Activated CD8-positive, alpha-beta memory T cell treated with anti-CD3 and anti-CD28 coated beads for 24 hours (primary cell): ENCODE measurements at places on chromosomes 4 and X.

DNA sequence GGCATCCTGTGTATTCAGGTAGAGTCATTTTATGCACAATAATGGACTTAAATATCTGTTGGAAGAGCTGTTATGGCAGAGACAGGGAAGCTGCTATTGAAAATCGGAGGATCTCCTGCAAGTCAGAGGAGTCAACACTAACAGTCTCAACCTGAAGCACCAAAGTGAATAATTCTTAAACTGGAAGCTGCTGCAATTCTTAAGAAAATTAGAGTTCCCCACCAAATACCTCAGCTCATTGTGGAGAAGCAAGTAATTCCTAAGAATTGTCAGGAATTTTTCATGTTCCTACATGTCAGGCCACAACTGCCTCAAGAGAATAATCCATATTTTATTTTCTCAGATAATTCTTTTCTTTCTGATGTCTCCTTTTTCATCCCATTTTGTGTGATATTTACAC is 892.6 kb upstream of the LCORL start:
- no peak for DNase-seq

- DNase-seq = no peak
These were observed 148.2 kb upstream of the FAT1 start for GRCh38 chr4:186871856-186872255.

GRCh38 chrX:68895341-68895755 is 66.5 kb downstream of the EFNB1 start:
- peak; percentile 59 for DNase-seq

DNA sequence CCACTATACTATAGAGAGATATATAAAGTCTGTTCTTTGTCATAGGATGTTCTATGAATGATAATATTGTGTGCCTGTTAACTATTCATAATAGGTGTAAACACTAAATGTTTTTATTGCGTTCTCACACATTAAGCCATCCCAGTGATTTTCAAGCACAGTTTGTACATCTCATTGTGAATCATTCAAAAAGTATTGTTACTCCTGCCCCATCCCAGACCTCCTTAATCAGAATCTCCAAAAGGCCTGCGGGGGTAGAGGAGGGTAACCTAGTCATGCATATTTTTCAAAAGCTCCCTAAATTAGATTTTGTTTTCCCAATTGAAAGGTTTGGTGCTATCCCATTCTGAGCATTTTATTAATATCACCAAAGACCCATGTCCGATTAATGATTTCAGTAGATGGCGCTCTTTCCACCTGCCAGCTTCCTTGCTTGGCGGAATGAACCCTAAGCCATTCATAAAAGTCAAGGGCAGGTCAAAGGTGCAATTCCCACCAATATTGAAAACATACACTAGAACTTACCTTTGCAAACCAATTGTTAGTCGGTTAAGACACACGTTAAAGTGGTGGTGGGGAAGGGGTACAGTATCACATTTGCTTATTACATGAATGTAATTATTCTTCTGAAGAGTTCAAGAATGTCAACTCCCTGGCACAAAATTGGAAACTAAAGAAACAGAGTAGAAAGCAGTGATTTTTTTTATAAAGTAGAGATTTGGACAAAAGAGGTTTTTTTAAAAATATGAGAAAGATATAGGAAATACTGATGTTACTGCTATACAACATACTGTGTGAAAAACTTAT is 5.8 kb upstream of the TET2 start:
- peak; percentile 60 for DNase-seq

DNA sequence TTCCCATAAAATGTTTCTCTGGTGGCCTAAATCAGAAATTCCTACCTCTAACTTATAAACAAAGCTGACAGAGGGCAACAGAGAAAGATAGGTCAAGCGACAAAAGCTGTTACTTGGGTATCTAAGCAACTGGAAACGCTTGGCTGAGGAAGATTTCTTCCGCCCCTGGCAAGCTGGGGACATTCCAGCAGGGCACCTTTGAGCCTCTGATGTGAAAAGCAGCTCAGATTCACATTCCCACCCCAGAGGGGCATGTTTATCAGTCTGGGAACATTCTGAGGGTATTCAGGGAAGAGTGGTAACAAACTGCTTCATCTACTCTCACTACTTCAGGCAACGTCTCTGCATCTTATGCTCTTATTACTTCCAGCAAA is 3.5 kb upstream of the CDS1 start:
- DNase-seq = no peak

- no peak for DNase-seq
These were observed 212.3 kb upstream of the BCOR start for GRCh38 chrX:40310016-40310415.

DNA sequence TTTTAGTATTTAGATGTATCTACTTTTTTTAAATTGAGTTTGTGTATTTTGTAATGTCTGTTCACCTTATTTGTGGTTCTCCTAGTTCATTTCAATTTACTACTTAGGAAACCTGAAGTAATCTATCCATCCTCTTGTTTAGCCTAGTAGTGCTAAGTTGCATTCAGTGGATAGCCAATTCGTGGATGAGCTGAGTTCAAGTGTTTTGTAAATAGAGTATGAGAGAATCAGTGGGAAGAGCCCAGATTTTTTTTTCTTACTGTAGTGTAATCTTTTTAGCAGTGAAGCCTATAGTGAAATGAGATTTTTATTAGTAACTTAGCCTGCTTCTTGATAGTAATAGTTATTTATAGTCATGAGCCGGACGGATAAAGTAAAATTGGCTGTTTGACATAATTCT is 21.7 kb downstream of the STAG2 start:
- DNase-seq = no peak

DNA sequence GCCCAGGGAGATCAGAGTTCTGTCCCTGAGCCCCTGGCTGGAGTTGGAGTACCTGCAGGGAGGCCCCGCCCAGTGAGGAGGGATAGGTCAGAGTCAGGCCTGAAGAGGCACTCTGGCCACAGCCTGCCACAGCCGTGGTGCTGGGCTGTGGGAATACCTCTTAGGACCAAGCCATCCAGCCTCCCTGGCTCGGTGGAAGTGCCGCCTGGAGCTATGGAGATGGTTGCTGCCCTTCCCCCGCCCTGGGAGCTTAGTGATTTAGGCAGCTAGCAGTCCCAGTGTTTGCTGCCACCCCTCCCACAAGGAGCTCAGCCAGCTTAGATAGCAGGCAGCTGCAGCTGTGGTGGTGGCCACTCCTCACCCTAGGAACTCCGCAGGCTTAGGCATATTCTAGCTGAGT is 446.3 kb upstream of the GNPDA2 start:
- no peak for DNase-seq

DNA sequence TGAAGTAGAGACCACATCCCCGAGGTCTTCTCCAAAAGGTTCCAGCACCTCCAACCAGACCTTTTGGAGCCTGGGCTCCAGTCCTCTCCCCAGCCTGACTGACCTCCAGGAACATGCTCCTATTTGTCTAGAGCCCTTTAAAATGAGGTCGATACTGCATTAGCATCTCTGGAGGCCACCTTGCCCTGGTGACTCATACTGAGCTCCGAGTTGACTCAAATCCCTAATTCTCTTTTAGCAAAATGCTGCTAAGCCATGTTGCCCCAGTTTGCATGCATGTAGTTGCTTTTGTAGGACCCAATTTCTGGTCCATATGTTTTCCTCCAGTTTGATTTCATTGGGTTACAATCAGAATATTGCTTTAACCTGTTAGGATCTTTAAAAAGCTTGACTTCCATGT is 43.5 kb upstream of the CITED1 start:
- no peak for DNase-seq

- DNase-seq = no peak
These were observed 14.3 kb downstream of the ABLIM2 start for GRCh38 chr4:8144359-8144758.

GRCh38 chrX:151977923-151978322 is 3.4 kb upstream of the GABRE start:
- DNase-seq = no peak

DNA sequence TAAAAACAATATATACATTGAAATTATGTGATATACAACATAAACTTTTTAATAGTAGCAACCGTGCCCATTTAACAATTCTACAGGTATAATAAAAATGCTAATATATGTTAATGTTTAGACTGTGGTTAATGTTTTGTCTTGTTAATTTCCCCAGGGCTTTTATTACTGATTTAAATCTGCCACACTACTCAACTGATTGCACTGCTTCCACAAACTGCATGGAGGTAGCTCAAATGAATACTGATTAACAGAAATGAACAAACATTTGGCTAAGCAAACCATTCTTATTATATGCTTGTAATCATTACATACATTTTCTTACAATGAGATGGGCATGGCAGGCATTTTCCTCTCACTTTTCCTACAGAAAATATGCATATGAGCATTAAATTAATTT is 275.9 kb downstream of the GPC3 start:
- no peak for DNase-seq

DNA sequence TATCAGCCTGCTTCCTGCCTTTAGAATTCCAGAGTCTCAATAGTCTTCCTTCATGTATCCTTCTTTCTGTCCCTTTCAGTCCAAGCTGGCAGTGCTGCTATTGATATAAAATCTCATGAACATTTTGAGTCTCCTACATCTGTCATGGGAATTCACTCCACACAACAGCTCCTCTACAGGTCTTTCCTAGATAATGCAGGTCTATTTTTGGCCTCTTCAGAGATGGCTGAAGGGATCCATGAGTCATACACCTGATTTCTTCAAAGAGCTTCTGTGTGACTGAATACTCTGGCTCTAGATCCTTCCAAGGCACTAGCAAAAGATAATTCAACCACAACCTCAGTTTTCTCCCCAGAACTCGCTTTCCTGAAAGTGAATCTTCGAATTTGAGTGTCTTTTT is 115.4 kb downstream of the STPG2 start:
- no peak for DNase-seq

DNA sequence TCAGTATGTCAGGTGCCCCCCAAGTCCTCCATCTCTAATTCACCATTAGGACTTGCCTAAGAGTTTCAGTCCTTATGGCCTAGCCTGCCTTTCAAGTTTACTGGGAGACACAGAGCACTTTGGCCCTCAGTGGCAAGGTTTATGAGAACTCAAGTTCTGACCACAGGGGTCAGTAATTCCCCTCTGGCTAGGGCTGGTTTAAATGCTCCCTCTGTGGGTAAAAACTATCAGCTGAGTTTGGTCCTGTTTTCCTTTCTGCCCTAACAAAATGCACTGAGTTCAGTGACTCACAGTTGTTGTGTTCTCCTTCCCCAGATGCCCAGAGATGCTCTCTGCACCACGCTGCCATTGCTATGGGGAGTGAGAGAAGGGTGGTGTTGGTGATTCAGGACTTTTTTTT is 163.2 kb downstream of the RELL1 start:
- no peak for DNase-seq

DNA sequence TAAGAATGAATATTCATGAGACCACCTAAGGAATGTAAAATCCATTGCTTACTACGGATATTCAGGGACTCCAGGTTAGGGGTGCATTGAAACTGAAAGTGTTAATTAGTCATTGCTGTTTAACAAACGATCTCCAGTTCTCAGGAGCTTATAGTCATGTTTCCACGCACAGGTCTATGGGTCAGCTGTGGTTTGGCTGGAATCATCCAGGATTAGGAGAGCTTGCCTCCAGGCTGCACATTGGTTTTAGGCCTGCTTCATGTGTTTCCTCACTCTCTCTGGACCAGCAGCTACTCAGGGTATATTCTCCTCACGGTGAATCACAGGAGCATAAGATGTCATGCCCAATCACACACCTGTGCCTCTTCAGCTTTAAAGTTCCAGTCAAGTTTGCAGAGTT is 98.9 kb downstream of the ATXN3L start:
- DNase-seq = no peak
